ENCODE measurements at places on chromosomes 16 and 17. TPM values are rescaled to one million over a fixed set of nuclear protein-coding genes. Genes with fewer than 3 reads are reported as not detected.

DNA sequence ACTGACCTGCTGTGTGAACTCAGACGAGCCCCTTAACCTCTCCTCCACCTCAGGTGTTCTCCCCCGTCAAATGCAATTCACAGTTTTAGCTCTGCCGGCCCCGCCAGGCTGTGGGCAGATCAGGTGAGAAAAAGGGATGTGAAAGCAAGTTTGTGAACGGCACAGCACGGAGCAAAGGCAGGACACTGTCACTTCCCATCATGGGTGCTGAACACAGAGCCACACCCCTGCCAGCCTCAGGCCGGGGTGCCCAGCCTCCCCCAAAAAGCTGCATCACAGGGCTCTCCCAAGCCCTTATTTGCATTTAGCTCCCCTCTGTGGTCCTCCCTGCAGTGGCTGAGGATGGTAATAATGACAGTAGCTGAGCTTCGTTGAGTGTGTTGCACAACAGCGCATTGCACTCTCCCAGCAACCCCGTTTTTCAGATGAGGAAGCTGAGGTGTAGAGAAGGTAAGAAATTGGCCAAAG lies 88.8 kb upstream of the TNRC6C start:
- DNase-seq = no peak

- DNase-seq = no peak
Observed at GRCh38 chr17:62681939-62682381, 54.5 kb downstream of the MRC2 start.

DNA sequence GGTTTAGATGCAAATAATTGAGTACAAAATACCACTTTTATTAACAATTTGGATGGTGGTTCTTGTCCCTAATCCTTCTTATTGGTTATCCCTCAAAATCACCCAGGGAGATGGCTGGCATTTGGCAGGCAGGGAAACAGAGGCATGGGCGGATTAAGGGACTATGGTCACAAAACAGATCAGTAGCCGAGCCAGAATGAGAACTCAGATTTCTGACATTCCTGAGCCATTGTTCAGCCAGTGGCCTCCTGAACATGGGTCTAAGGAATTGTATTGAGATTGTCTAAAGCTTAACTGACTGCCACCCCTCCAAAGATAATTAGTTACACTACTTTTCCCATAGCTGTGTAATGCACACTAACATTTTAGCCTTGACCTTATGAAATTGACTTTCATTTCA lies 88.4 kb downstream of the CHD9NB start:
- DNase-seq = no peak

DNA sequence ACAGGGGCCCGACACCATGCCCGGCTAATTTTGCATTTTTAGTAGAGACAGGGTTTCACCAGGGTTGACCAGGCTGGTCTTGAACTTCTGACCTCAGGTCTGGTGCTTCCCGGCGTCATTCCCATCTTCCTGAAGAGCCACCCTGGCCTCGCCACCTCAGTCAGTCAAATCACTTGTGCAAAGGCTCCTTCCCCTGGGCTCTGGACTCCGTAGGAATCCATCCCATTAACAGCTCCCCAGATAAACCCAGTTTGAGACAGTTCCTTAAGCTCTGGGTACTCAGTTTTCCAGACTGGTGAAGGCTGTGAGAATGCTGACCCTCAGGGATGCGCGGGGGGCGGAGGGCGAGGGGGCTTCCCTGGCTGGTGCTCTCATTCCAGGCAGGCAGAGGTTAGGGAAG lies 39.5 kb downstream of the MRM1 start:
- DNase-seq = no peak

ENO3 gene
- polyA plus RNA-seq = 2,236 TPM

DNA sequence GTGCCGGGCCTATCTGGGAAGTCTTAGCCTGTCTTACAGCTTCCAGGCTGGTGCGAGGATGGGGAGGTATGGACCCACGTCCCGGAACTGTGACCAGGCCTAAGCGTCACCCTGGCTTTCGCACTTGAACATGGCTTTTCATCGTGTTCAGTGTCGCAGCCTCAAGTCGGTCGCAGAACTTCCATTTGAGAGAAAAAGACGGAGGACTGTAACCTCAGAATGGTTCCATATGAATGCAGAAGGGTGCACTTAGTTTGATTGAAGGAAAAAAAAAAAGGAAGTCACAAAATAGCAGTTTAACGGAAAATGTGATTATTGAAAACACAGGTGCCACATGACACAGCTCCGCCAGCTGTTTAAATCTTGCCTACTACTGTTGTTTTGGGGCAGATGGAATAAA lies 30.2 kb upstream of the JPT2 start:
- no peak for DNase-seq

KRTAP4-9 gene
- not detected for polyA plus RNA-seq

SRCIN1 gene
- 0.99 TPM for polyA plus RNA-seq

C16orf92 gene
- not detected for polyA plus RNA-seq

DNA sequence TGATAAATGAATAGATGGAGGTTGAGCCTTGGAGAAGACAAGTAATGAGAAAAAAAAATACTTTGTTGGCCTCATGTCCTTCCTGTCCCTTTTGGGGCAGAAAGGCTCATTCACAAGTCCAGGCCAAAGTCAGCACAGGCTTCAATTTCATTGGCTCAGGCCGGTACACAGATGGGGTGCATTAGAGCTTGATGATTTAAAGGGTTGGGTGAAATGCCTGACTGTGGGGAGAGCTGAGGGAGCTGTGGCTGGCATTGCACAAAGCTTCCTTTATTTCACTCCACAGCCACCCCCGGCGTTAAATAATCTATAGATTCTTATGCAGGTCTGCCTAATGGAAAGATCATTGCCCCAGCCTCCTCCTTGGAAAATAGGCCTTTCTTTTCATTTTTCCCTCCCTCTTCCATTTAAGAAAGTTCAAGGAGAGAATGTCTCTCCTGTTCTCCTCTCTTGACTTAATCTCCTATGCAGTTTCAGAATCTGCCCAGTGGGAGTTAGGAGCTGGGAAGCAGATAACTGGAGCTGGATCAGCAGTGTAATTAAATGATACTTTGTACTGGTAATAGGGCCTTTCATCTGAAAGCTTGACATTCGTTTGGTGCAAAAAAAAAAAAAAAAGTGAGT lies 24.4 kb downstream of the YPEL2 start:
- DNase-seq = no peak

C17orf100 gene
- polyA plus RNA-seq = 4.7 TPM

GRCh38 chr16:73124097-73124652 lies 76.2 kb upstream of the ZFHX3 start:
- no peak for DNase-seq

GRCh38 chr17:82463391-82463790 lies 4.8 kb downstream of the NARF start:
- no peak for DNase-seq

SULT1A1 gene
- polyA plus RNA-seq = 11.2 TPM

DNA sequence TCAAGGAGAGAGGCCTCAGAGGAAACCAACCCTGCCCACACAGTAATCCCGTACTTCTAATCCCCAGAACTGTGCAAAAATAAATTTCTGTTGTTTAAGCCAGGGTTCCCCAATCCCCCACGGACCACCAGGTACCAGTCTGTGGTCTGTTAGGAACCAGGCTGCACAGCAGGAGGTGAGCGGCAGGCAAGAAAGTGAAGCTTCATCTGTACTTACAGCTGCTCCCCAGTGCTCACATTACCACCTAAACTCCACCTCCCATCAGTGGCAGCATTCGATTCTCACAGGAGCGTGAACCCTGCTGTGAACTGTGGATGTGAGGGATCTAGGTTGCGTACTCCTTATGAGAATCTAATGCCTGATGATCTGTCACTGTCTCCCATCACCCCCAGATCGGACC lies 101.1 kb upstream of the CDC42EP4 start:
- DNase-seq = no peak

- DNase-seq = no peak
Observed at GRCh38 chr17:16820979-16821543, 131.0 kb downstream of the CCDC144A start.

- no peak for DNase-seq
Observed at GRCh38 chr16:81410643-81411293, 33.8 kb upstream of the CMIP start.

DNA sequence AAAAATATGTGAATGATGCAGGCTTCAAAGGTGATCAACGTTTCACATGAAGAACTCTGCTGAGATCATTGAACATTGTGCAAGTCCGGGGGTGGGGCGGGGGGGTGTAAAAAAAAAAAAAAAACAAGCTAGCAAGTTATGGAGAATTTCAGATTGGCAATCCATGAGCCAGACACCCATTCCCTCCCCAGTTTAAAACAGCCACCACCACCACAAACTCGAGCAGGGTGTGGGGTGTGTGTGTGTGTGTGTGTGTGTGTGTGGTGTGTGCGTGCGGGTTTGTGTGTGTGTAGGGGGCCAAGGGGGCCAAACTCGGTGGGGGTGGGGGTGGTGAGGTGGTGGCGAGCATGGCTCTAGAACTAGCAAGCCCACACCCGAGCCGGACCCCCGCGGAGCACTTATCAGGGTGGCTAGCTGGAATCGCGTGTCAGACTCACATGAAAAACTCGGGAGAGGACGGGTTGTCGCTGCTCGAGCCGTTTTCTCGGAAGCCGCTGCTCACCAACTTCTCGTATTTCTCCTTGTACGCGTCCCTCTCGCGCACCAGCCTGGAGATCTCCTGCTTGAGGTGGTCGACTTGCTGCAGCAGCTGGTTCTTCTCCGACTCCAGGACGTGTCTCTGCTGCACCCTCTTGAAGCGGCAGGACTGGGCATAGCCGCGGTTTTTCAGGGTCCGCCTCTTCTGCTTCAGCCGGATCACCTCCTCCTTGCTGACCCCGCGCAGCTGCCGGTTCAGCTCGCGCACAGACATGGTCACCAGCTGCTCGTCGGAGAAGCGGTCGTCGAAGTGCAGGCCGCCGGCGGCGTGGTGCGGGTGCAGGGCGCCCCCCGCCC lies 2.0 kb downstream of the MAF start:
- peak; percentile 75 for DNase-seq

- no peak for DNase-seq
Observed at GRCh38 chr17:81999976-82000802, 22.5 kb downstream of the CENPX start.

MYO15A gene
- polyA plus RNA-seq = 0.88 TPM

DNA sequence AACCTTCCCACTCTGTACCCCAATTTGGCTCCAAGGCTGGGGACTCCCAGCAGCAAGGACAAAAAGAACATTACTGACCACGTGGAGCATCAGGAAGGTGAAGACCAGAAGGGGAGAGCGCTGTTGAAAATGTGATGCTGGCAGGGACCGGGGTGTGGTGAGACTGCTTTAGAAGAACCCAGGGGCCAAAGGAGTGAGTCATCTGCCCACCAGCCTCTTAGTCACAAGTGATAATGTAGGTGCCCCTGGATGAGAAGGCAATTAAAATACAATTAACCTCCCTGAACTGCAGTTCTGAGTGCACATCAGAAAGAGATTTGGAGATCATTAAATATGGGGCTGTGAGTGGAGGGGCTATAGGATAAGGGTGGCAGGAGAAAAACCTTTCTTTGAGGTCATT lies 366.6 kb upstream of the CCL2 start:
- no peak for DNase-seq

- DNase-seq = no peak
Observed at GRCh38 chr17:38796451-38797157, 2.8 kb downstream of the PIP4K2B start.

KRTAP4-1 gene
- polyA plus RNA-seq = not detected

DNA sequence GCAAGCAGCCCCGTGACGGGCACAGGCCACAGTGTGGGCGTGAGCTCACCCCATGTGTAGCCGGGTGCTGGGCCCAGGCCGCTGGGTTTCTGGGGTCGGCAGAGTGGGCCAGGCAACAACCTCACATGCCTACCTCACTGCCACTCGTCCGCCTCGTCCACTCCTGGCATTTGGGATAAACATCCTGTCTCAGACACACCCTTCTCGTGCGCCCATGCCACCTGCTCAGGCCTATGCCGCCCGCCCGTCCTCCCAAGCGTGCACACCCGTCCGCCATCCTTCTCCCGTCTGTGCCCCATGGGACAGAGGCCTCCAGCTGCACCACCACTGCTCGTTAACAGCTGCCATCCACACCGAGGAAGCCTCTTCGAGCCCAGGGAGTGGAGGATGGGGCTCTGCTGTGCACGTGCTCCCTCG lies 64.3 kb downstream of the KLHDC4 start:
- DNase-seq = no peak

RRAD gene
- 7.6 TPM for polyA plus RNA-seq

HBA2 gene
- not detected for polyA plus RNA-seq

GRCh38 chr17:19492141-19492540 lies 41.5 kb upstream of the SLC47A1 start:
- DNase-seq = no peak

- DNase-seq = no peak
Observed at GRCh38 chr17:44466339-44466738, 36.9 kb downstream of the GPATCH8 start.

GRCh38 chr17:18005496-18005895 lies 32.8 kb downstream of the DRC3 start:
- no peak for DNase-seq

- DNase-seq = no peak
Observed at GRCh38 chr17:56887105-56887504, 26.7 kb downstream of the TRIM25 start.

DNA sequence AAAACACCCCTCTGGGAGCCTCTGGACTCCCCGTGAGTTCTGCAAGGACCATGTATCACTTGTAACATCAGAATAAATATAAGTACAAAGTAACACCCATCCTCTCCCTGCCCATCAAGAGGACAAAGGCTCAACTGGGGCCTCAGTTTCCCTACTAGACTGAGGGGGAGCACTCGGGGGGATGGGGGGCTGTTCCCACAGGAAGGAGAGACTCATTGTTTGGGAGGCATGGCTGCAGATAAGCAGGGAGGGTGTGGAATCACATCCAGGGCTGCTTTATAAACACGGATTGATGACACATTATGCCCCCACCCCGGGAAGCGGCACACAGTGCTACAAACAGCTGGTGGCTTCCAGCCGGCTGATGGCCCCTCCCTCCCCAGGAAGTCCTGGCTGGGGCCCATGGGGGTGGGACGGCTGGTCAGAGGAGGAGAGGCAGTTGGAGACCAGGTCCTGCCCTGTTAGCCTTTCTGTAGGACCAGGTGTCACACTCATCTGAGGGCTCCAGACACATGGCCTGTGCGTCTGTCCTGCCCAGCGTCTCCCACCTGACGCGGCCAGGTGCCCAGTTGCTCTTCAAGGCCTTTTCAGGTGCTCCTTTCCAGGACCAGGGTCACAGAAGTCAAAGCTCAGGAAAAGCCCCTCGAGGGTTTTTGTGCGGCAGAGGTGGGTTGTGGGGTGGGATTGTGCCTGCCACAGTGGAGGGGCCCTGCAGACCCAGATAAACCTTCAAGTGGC lies 1.3 kb upstream of the MPG start:
- no peak for DNase-seq
